ENCODE measurements at places on chromosomes 5 and 9. TPM values are rescaled to one million over a fixed set of nuclear protein-coding genes. Genes with fewer than 3 reads are reported as not detected.

Gene ABLIM3
- total RNA-seq: 70.9 TPM

Gene DCAF12
- 20.8 TPM for total RNA-seq

Gene CTXN3
- not detected for total RNA-seq

DNA sequence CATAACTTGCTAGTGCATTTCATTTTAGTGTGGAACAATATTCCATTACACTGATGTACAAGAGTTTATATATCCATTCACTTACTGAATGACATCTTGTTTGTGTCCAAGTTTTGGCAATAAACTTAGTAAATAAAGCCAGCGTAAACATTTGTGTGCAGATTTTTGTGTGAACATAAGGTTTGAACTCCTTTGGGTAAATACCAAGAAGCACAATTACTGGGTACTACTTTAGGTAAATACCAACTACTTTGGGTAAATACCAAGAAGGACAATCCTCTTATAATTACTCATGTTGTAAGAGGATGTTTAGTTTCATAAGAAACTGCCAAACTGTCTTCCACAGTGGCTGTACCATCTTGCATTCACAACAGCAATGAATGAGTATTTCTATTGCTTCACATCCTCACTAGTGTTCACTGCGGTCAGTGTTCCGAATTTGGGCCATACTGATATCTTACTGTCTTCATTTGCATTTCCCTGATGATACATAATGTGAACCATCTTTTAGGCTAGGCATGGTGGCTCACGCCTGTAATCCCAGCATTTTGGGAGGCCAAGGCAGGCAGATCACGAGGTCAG, 2.3 kb upstream of the SYK start:
- peaks cover 14% of the 10 kb centered on the region for H3K4me1 ChIP-seq
- H3K36me3 ChIP-seq: peaks cover 11% of the 10 kb centered on the region
- H3K27ac ChIP-seq: no peak overlapping the region
- no peak overlapping the region for H3K4me3 ChIP-seq
- no peak for DNase-seq
- H3K27me3 ChIP-seq: no peaks in the 10 kb centered on the region

GRCh38 chr9:82054264-82055015, 65.9 kb downstream of the SPATA31D1 start:
- H3K4me3 ChIP-seq: no peak overlapping the region
- no peak for DNase-seq
- H3K4me1 ChIP-seq: no peaks in the 10 kb centered on the region
- no peaks in the 10 kb centered on the region for H3K36me3 ChIP-seq
- H3K27ac ChIP-seq: no peak overlapping the region
- no peaks in the 10 kb centered on the region for H3K27me3 ChIP-seq

Gene KIF20A
- total RNA-seq: 52.6 TPM

DNA sequence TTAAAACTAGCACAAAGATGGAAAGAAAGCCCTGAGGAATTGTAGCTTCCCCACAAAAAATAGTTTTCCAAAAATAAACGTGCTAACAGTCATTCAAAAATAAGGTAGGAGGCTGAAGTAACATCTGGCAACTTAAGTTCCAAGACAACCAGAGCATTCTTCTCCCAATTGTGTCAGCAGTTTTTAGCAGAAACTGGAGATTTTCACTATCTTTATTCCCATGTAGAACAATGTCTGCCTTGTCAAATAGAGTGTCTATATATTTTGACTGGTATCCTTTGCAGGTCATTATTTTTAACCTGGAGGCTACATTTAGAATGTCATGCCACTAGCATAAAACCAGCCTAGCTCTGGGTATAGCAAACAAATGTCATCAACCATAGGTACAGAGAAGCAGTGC, 10.8 kb downstream of the TYRP1 start:
- DNase-seq: no peak
- H3K4me3 ChIP-seq: no peak overlapping the region
- H3K4me1 ChIP-seq: peaks cover 24% of the 10 kb centered on the region
- no peak overlapping the region for H3K27ac ChIP-seq

Gene CAMSAP1
- 29.9 TPM for total RNA-seq

Gene FOXD4L6
- 0.28 TPM for total RNA-seq

Gene DMRT3
- not detected for total RNA-seq

DNA sequence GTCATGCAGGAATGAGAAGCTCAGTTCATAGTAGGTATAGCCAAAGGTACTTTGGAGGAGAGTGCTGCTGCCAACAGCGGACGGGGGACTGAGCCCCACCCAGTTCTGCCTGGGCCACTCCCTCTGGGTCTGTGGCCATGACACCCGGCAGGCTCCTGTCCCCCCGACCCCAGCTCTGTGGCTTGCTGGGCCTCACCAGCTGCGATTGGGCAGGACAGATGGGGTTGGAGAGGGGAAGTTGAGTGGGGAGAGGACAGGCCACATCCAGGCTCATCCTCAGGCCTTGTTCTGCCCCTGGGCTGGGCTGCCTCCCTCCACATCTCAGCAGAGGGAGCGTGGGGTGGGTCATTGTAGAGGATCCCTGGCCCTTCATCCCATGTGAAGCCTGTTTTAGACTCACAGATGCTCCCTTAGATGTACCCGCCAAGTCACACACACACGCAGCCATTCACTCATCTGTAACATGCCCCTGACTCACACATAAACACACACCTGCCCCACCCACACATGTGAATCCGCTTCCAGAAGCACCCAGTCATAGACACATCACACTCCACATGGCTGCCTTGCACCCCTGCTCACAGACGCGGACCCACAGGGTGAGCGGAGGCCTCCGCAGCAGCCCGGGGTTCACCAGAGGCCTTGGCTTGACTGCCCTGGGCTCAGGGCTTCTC, 48.8 kb downstream of the NTNG2 start:
- no peak overlapping the region for H3K4me3 ChIP-seq
- no peak for DNase-seq
- H3K36me3 ChIP-seq: peaks cover 7% of the 10 kb centered on the region

GRCh38 chr9:78296201-78296892, 578 bp upstream of the PSAT1 start:
- H3K4me3 ChIP-seq: peak overlapping the region; percentile 91
- H3K27ac ChIP-seq: peak overlapping the region; percentile 95
- peaks cover 38% of the 10 kb centered on the region for H3K36me3 ChIP-seq
- H3K27me3 ChIP-seq: no peaks in the 10 kb centered on the region
